ENCODE measurements at places on chromosomes 6 and 20.

DNA sequence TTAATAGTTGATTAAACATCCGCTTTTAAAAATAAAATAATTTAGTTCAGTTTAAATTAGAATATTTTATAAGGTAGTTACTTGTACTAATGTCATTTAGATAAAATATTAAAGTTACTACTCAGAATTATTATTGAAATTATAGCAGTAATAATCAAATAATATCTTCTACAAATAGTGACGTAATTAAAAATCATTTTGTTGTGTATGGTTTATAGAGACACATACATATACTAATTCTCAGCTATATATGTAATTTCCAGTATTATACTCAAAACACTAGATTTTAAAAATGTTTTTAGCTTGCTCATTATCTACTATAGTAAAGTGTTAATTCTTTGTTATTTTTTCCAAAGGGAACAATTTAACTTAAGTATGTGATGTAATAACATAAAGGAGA lies 435.2 kb upstream of the MANEA start:
- no peak for DNase-seq

- DNase-seq, result no peak
Measured at GRCh38 chr6:163754866-163755265, 340.3 kb downstream of the QKI start.

DNA sequence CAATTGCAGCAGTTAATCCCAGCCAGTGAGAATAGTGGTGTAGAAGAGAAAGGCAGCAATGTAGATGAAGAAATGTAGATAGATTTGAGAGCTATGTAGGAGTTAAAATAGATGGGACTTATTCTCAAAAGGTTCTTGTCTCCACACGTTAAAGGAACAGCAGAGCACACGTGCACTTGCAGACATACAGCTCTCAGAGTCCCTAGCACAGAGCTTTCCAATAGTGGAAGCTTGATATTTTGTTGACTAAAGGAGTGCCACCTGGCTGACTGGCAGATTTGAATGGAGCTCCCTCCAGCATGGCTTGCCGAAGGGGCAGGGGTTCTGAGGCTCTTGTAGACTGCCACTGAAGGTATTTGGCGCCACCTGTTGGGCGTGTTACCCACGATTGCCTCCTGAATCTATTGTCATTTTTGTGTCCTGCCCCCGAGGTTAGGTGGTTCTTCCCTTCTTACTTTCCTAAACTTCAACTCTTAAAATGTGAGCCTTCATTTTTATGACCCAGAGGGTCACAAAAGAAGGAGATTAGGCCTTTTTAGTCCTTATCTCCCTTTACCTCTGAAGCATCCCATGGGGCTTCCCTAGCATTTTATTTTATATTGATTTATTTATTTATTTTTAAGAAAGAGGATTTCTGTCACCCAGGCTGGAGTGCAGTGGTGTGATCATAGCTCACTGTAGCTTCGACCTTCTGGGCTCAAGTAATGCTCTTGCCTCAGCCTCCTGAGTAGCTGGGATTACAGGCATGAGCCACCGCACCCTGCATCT lies 16.4 kb downstream of the BRD2 start:
- peak; percentile 83 for DNase-seq

DNA sequence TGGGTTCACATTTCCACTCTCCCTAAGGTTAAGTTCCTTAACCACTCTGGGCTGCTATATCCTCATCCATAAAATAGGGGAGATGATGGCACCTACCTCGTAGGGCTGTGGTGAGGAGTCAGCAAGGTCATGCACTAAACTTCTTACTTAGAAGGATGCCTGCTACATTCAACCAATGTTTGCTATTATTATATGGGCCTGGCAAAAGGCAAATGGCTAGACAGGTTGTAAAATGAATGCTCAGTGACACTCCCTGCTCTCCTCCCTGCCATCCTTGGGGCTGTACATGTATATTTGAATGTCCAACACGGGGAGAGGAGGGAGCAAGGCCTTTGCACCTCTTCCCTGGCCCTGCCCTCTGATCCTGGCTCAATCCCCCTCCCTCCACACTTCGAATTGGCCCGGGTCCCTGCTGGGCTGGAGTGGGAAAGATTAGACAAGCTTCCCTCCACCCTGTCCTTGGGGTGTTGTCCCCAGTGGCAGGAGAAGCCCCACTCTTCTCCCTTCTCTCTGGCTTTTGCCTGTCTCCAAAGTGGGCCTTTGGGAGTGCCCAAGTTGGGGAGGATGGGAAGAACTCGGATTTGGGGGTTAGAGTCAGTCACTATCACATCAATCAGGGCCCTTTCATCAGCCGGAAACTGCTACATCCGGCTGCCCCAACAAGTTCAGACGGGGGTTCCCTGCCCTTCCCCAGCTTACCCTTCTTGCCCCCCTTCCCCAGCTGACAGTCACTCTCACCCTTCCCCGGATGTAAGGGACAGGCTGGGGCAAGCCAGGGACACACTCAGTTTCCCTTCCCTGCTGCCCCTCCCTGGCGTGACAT lies 36.3 kb upstream of the VEGFA start:
- DNase-seq, result no peak

DNA sequence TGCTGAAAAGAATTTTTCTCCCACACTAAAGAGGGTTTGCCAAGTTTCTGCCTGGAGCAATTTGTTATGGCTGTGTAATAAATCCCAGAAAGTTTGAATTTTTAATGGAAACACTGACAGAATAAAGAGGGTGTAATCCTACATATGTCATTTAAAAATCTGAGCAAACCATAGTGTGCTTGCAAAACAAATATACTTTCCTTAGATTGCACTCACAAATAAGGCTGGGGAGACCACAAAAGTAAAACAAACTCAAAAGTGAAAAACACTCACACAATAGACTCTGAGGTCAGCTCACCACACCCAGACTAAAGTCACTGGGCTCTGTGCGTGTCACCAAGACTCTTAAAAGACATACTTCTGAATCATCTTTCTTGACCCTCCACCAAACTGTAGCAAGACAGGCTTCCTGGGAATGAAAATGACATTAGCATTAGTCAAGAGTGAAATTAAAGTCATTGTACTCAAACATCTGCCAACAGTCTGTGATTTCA lies 4.8 kb upstream of the ATXN1 start:
- DNase-seq, result peak; percentile 94

DNA sequence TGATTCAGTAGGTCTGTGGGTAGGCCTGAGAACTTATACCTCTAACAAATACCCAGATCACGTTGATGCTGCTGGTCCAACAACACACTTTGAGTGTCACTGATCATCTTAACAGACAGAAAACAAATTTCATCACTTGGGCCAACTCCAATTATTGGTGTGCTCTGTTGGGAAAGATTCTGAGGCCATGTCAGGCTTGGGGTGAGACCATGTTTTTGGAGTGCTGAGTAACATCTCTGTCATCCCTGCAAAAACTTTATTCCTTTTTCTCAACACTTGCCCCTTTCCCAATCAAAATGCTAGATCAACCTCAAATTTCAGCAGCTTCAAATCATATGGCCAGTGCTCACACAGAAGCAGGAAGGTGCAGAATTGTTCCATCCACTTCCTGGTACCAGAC lies 108.8 kb upstream of the TENT5A start:
- no peak for DNase-seq

- DNase-seq, result no peak
Measured at GRCh38 chr6:1437553-1438406, 48.4 kb downstream of the FOXF2 start.

GRCh38 chr20:1867495-1868260 lies 27.5 kb upstream of the SIRPA start:
- DNase-seq, result no peak

GRCh38 chr20:618980-619379 lies 8.9 kb upstream of the TCF15 start:
- no peak for DNase-seq

- no peak for DNase-seq
Measured at GRCh38 chr6:117552618-117553017, 49.7 kb downstream of the GOPC start.

- no peak for DNase-seq
Measured at GRCh38 chr6:70843328-70843918, 113.4 kb downstream of the B3GAT2 start.

DNA sequence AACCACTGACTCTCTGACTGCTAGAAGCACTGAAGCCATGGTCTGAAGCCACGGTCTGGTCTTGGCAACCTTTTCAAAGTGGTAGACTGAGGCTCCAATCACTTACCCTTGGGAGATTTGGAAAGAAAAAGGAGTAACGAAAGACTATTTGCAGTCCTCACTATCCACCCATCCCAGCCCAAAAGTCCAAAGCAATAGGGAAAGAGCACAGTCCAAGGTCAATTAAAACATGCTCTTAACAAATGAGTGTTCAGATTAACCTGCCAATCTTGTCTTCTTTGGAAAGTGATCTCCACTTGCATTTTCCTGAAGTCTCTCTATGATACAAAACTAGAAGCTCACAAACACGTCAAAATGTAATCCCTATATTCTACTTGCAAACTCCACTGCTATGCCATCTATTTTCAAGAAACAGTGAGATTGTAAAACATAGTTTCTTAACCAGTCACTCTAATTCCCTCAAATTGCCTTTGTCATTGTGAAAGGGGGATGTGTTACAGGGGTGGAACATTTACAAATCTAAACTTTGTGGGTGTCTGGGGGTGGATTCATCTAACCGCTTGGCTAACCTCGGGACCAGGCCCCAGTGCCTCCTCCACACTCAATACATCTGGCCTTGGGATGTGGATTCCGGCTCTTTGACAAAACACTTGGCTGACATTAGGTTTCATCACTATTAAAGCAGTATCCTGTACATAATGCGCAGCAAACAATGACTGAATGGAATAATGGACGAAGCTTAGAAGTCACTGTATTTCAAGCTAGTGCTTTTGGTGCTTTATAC lies 56.4 kb downstream of the B4GALT5 start:
- DNase-seq, result peak; percentile 31

DNA sequence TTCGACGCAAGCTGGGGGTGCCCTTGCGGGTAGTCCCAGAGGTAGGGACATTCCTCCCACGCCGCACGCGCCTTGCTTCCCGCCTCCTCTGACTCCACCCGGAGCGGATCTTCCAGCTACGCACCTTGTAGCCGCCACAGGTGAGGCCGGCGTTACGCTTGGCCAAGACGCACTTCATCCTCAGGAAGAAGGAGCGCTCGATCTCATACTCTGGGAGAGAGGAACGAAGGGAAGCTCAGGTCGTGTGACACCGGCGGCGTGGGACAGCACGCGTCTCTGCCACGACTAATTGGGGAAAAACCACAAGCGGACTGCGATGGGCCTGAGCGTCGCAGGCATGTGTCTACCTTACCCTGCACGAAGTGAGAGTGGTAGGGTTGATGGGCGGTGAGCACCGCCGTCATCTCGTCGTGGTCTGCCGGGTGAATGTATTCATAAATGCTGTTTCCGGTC lies 15.5 kb downstream of the SIM1 start:
- DNase-seq, result no peak

DNA sequence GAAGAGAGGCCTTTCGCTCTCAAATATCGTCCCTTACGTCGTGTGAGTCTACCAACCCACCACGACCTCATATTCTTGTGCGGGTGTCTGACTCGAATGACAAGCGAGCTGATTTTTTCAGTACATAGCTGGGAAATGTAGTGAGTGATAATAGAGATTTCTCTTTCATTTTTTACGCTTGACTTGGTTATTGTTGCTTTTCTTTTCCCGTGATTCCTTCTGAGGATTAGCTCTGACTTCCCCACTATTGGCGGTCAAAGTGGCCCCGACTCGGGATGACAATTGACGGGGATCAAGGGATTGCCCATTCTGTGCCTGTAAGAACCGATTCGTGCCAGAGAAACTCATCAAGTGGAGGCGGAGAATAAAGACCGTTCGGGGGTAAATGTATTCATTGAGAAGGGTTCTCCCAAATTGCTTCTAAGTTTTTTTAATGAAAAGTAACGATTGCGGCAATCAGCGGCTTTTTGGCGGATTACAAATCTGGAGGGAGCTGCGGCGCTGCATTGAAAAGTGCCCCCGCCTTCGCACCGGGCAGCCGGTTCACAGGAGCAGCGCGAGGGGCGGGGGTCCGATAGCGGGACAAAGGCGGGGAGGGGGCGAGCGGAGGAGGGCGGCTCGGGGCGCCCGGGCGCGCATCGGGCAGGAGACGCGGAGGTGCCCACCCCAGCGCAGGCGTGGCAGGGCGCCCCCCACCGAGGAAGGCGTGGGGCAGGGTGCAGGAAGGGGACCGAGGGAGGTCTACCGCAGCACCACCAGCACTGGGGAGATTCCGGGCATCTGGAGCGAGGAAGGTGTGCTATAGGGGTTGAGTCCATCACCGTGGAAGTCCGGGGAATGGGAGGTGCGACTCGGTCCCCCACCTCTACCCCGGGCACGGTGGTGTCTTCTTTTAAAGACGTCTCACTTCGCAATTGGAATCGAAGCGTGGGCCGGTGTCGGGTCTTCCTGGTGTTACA lies 44.5 kb upstream of the OSTM1 start:
- DNase-seq, result no peak

DNA sequence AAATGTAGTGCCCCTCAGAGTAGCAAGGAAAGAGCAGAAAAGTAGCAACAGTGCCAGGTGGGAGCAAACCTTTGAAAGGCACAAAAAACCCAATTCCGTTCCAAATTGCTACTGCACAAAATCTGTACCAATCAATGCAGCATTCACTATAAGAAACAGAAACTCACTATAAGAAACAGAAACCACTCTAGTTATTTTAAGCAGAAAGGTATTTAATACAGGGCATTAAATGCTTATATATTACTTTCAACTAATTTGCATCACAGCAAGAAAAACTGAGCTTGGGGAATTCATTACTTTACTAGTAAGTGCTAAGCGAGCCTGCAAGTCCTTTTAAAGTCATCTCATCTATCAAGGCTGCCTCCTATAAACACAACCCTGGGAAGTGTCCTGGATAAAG lies 116.5 kb upstream of the OLIG3 start:
- DNase-seq, result no peak

DNA sequence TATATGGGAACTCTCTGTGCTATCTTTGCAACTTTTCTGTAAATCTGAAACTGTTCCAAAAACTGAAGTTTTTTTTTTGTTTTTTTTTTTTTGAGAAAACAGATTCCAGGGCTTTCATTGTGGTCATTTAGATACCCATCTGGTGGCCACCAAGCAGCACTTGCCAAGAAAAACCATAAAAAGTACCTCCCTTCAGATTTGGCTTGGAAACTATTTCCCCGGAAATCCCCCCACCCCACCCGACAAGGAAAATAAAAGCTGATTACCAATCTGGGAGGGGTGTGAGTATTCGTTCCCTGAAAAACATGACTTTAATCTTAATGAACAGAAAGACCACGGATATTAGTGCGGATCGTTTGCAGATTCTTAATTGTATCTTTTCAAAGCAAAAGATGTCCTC lies 1.9 kb downstream of the NFATC2 start:
- no peak for DNase-seq

DNA sequence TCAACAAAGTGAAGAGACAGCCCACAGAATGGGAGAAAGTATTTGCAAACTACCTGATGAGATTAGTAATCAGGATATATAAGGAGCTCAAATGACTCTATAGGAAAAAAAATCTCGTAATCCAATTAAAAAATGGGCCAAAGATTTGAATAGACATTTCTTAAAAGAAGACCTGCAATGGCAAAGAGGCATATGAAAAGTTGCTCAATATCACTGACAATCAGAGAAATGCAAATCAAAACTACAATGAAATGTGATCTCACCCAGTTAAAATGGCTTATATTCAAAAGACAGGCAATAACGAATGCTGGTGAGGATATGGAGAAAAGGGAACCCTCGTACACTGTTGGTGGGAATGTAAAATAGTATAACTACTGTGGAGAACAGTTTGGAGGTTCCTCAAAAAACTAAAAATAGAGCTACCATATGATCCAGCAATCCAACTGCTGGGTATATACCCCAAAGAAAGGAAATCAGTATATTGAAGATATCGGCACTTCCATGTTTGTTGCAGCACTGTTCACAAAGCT lies 65.0 kb downstream of the TOX2 start:
- no peak for DNase-seq
